ENCODE measurements at places on chromosomes 4 and X. TPM values are rescaled to one million over a fixed set of nuclear protein-coding genes. Genes with fewer than 3 reads are reported as not detected.

The MAGEB5 gene
- total RNA-seq: not detected

DNA sequence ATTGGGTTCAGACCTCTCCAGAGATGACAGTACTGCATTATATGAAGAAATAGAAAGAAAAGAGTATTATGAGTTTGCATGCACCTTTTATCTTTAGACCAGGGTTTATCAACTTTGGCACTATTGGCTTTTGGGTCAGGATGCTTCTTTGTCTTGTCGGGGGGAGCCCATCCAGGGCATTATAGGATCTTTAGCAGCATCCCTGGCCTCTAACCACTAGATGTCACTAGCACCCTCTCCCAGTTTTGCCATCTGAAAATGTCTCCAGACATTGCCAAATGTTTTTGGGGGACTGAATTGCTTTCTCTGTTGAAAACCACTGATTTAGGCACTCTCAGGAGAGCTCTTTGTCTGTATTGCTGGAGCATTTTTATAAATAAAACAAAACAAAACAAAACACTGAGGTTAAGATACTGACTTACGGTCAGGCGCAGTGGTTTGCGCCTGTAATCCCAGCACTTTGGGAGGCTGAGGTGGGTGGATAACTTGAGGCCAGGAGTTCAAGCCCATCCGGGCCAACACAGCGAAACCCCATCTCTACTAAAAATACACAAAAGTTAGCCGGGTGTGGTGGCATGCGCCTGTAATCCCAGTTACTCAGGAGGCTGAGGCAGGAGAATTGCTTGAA is 23.6 kb downstream of the CA5B start:
- peak; percentile 70 for DNase-seq
- no peaks in the 10 kb centered on the region for H3K36me3 ChIP-seq
- H3K4me3 ChIP-seq: no peak overlapping the region
- H3K4me1 ChIP-seq: peaks cover 8% of the 10 kb centered on the region
- no peaks in the 10 kb centered on the region for H3K27me3 ChIP-seq

DNA sequence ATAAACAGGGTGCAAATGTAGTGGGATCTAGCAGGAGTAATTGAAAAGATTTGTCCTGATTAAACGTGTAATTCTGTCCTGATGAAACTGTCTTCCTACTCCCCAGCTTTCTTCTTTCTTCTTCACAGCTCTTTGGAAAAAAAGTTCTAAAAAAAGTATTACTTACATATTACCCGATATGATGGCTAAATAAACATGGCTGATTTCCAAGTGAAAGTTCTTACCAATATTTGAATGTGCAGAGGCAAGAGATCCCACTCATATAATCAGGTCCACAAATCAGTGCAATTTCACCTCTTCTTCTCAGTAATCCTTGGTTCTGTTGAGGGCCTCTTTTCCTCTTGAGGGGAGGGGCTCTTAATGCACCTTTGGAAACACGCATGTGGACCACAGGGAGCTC is 78.7 kb downstream of the ZNF827 start:
- no peaks in the 10 kb centered on the region for H3K4me1 ChIP-seq
- H3K27me3 ChIP-seq: no peaks in the 10 kb centered on the region
- H3K27ac ChIP-seq: no peak overlapping the region
- no peak overlapping the region for H3K4me3 ChIP-seq
- no peaks in the 10 kb centered on the region for H3K36me3 ChIP-seq
- DNase-seq: no peak

GRCh38 chr4:173345648-173346047 is 11.5 kb upstream of the HMGB2 start:
- H3K4me1 ChIP-seq: peaks cover 27% of the 10 kb centered on the region
- H3K36me3 ChIP-seq: no peaks in the 10 kb centered on the region
- no peak for DNase-seq
- no peaks in the 10 kb centered on the region for H3K27me3 ChIP-seq
- H3K4me3 ChIP-seq: no peak overlapping the region

- H3K4me1 ChIP-seq: peaks cover 10% of the 10 kb centered on the region
- no peaks in the 10 kb centered on the region for H3K27me3 ChIP-seq
- H3K36me3 ChIP-seq: no peaks in the 10 kb centered on the region
- no peak overlapping the region for H3K4me3 ChIP-seq
Measured at GRCh38 chr4:165779950-165780670, 92.9 kb upstream of the TLL1 start.

Data from neural progenitor cell (in vitro differentiated cells).